Amygdala (tissue), 56 donors: ENCODE measurements at places on chromosomes 16 and 17.

DNA sequence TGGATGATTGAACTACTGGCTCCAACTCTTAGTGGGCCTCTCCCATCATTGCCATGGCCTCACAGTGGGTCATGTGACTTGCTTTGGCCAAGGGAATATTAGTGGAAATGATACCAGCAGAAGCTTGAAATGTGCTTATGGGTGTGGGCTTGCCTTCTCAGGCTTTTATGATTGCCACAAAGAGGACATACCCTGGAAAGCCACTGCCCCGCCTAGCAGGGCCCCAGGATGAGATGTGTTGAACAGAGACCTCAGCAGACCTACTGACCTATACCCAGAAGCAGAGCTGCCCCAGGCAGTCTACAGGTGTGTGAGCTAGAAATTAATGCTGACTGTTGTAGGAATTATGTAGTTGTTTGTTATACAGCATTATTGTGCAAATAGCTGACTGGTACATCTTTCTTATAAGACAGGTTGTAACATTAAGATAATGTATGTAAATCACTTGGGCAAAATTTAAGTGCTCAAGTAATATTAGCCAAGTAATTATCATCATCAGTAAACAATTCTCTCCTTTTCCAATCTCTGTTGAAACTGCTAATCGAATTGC is 67.8 kb upstream of the CDH5 start:
- no peak for DNase-seq

DNA sequence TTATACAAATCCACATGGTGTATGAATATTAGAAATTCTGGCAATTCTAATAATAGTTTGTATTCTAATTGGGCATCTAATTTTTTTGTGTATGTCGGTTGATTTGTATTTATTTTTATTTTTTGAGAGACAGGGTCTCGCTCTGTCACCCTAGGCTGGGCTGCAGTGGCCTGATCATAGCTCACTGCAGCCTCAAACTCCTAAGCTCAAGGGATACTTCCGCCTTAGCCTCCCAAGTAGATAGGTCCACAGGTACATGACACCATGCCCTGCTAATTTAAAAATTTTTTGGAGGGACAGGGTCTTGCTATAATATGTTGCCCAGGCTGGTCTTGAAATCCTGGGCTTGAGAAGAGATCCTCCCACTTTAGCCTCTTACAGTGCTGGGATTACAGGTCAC is 104.6 kb downstream of the TRIM37 start:
- no peak for DNase-seq

DNA sequence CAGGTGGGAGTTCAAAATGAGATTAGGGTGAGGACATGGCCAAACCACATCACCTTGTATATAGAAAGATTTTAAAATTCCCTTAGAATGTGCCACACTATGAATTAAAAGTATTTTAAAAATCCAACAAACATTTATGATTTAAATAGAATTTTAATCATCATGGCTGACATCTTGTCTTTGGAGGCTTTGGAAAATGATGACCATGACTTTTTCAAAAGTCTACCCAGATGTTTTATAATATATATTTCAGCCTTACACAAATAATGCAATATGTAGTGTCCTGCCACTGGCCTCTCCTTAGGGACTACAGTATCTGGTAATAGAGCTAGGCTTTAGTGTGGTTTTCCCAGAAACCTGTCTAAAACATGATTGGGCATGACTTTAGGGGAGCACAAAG is 1353.4 kb upstream of the GOT2 start:
- DNase-seq: no peak

DNA sequence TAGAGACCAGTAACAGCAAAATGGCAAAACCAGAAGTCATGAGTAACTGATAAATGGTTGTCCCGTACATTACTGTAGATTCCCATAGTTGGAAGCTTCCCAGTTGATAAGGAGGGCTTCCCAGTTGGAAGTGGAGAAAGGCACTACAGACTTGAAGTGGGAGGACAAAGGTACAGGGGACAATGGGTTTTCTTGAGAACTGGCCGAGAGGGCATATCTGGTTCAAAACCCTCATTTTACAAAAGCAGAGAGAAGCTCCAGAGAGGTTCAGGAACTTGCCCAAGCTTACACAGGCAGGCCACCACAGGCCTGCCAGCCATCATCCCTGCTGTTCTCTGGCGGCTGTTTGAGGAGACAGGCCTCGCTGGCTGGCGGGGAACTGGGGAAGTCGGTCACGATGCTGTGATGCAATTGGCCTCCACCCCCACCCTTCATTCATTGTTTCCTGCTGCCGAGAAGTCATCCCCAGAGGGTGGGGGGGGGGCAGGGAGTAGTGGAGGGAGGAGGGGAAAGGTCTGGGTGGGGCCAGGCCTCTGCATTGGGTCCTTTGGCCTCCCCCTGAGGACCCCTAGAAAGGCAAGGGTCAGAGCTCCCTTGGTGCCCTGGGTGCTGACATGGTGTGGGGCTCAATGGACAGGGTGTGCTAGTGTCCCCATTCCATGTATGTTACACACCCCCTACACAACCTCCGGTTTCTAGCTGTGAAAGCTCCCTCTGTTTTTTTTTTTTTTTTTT is 3.0 kb downstream of the UBALD2 start:
- DNase-seq: peak; percentile 57

DNA sequence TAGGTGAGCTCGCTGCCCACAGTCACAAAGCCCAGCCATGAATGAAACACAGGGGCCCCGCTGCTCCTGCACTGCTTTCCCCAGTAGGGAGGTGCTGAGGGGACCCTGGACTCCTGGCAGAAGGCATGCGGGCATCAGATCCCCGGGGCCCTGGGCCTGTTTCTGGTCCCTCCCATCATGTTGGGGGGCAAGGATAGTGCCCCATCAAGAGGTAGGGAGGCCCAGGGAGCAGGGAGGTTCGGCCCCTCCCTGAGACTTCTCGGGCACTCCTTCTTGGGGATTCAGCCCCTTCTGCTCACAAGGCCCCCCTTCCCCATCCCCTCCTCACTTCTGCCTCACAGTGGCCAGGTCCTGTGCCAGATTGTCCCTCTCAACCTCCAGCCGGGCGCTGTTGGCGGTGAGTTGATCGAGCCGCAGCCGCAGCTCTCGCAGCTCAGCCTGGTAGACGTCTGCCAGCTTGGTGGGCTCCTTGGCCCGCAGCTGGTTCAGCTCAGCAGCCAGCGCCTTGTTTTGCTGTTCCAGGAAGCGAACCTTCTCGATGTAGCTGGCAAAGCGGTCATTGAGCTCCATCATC is 515 bp downstream of the GFAP start:
- no peak for DNase-seq

DNA sequence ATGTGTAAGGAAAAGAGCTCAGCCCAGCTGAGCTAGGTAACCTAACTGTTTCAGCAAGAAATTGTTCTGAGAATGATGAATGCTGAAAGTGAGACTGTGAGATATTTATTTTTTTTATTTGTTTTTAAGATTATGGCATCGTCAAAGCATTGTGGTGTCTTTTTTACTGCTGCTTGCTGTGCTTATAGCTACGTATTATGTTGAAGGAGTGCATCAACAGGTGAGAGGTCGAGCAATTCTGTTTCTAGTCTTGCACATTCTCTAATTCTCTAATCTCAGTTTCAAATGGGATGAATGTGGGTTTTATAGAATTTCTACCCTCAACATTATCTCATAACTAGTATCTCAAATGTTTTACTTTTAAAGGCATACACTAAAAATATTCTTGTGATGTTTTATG is 29.9 kb downstream of the VMP1 start:
- DNase-seq: no peak
